GM12892 (cell line): ENCODE measurements at places on chromosomes 3 and 15.

GRCh38 chr15:96262549-96263489, 67.7 kb upstream of the NR2F2 start:
- DNase-seq: no peak

- no peak for DNase-seq
Observed at GRCh38 chr3:46378426-46378942, 7.7 kb downstream of the CCR5 start.

DNA sequence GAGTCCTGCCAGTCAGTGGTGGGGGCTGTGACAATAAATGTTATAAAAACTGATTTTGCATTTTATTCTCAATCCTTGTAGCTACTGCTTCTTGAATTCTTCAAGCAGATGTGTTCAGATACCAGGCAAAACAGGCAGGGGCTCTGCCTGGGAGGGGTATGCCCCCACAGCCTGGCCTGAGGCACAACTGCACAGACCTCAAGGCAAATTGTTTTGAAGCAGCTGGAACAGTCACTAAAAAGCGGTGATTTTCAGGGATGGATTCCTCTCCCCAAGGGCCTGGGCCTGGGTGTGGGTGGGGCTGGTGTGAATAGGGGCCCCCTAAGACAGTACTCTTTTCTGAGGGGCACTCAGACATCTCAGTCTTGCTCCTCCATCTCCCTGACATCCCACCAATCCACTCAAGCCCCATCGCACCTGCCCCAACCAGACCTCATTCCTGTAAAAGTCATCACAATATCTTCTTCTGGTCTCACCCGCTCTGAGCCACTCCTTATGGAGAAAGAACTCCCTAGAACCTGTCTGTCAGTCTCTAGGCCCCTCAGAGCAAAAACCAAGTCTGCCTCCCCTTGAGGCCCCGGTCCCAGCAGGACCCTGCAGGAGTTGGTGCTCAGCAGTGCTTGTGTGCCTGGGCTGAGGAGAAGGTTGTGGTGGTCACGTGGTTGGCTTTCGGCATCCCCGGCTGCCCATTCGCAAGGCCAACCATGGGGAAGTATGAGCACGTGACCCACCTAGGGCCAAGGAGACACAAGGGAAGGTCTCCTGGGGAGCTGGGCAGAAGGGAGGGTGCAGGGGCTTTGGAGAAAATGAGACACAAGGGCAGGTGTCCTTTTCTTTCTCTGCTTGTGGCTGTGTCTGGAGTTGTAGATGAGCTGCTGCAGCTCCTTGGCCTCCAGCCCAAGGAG, 2.9 kb upstream of the PSTPIP1 start:
- no peak for DNase-seq

DNA sequence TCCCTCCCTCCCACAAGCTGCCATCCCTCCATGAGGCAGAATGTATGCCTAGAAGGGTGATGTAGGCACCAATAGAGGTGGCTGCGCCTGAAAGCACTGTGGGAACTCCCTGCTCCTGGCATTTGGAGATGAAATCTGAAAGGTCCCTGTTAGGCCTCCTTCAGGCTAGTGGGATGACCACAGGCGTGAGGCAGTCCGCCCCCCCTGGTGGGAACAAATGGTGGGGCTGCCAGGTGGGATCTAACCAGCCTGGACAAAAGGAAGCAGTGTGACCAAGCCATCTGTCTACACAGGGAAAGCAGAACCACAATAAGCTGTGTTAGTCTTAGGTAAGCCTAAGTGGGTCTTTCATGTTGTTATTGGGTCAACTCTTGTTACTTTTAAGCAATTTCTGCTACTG, 25.3 kb downstream of the IL5RA start:
- DNase-seq: no peak

GRCh38 chr15:74773731-74774252, 8.1 kb upstream of the CSK start:
- no peak for DNase-seq

DNA sequence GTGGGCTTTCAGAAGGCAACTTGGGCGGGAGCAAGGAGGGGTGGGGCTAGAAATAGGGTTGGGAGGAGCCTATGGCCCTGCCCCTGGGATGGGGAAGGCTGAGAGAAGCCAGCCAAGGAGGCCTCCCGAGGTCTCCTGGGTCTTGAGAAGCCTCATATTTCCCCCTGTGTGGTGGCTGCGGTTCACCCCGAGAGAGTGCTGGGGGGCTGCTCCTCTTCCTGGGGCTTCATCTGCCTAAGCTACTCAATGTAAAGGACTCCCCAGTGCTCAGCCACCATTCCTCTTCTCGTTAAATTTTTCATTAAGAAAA, 174.3 kb downstream of the SMAD6 start:
- DNase-seq: no peak

GRCh38 chr3:185709251-185709955, 115.4 kb downstream of the IGF2BP2 start:
- no peak for DNase-seq
